ENCODE measurements at places on chromosomes 1 and 21.

GRCh38 chr1:112937070-112937469, 18.9 kb downstream of the SLC16A1 start:
- peak; percentile 72 for DNase-seq

- no peak for DNase-seq
Measured at GRCh38 chr21:46304955-46305354, 18.7 kb downstream of the C21orf58 start.

- DNase-seq: peak; percentile 72
Measured at GRCh38 chr1:98053471-98054366, 132.9 kb upstream of the DPYD start.

DNA sequence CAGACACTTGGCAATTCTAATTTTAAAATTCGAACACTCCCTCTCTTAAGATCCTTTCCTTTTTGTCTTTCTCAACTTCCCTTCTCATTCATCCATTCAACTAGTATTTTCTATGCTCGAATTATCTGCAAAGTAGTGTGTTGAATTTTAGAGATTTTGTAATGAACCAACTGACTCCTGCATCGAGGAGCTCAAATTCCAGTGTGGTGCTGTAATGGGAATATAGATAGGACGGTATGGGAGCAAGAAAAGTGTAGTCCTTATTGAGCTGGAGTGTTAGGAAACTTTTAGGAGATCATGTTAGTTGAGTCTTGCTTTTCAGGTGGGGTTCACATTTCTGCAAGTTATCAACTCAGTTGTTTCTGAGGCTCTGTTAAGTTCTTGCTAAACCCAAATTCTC, 897.5 kb downstream of the TTLL7 start:
- DNase-seq: no peak

- DNase-seq: no peak
Measured at GRCh38 chr1:199245946-199246345, 607.1 kb downstream of the PTPRC start.

DNA sequence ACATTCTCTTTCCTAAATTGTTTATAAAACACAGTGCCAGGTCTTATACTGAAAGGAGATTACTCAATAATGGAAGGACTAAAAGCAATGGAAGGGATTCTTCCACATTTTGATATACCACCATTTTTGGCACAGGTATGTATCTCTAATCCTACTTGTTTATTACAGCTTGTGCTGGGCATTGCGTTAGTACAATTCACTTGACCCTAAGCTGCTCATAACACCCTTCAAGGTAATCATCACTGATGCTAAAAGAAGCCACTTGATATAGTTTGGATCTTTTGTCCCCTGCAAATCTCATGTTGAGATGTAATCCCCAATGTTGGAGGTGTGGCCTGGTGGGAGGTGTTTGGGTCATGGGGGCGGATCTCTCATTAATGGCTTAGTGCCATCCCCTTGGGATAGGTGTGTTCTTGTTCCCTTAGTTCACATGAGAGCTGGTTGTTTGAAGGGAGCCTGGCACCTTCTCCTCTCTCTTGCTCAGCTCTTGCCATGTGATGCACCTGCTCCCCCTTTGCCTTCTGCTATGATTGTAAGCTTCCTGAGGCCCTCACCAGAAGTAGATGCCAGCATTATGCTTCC, 71.1 kb downstream of the NIBAN1 start:
- DNase-seq: peak; percentile 40

GRCh38 chr1:116952738-116953275, 43.1 kb downstream of the PTGFRN start:
- DNase-seq: no peak

DNA sequence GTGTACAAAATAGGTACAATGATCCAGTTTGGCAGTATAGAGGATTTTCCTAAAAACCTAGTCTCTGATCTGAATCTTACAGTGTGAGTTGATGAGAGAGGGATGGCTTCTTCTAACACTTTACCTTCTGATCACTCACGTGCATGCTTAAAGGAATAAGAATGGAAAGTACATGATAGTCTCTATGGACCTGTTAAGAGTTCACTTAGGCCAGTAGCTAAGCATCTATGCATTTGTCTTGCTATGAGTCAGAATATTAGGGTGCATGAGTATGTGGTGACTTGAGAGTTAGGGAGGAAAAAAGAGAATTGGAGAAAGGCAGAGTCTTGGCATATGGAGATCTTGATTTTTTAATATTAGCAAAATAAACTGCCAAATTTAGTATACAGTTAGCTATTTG, 206.3 kb downstream of the COL11A1 start:
- DNase-seq: peak; percentile 35

DNA sequence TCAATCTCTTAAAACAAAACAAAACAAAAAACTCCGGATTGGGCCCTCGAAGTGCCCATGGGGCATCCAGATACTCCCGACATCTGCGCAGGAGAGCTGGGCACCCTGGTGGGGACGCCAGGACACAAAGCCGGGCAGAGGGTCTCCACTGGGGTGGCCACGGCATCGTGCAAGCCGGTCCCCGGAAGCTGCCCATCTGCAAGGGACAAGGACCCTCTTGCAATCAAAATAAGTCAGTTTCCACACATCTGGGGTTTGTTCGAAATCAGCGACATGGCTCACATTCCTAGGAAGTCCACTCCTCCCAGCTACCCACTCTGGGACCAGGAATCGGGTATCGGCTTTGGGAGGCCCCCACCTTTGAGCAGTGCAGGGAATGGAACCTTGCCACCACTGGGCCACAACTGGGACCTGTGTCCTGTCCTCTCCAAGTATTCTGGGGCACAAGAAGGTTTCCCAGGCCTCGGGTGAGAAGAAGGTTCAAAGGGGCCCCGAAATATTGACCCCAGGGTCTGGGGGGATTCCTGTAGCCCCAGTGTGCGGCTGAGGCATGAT, 4.6 kb upstream of the PRDM16 start:
- DNase-seq: no peak
